ENCODE measurements at places on chromosomes 7 and 10.

- peak; percentile 56 for DNase-seq
These were observed 45.1 kb downstream of the DPY19L1 start for GRCh38 chr7:34991938-34992840.

GRCh38 chr10:52688899-52689298 is 83.7 kb downstream of the MBL2 start:
- DNase-seq: no peak

DNA sequence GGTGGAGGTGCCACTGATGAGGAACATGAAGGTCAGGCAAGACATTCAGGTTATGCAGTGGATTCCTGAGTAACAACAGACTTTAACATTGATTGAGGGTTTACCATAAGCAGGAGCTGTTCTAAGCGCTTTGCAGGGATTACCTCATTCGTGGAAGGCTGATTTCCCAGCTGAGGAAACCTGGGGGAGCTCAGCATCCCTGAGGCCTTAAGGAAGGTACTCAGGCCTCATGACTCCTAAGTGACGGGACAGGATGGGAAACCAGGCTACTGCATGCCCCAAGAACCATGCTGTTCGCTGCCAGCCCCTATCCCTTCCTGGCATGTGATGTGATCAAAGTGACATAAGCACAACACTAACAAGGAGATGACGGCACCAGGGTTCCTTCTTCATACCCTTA is 143.6 kb upstream of the NFE2L3 start:
- no peak for DNase-seq

DNA sequence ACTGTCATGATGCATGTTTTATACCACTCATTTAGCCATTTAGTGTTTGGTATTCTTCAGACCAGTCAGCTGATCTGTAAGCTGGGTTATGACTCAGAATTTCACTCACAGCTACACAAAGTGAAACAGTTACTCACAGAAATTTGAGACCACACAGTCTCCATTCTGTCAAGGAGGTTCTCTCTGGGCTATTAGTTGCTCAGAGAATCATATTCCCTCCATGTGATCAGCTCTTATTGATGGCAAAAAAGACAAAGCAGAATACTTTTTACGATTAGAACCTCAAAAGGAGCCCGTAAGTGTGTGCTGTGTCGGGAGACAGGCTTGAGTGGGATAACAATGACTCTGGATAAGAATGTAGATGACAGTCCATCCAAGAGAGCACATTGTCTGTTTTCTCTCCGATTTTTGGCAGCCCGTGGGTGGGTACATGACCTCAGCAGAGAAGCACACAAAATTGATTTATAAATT is 277.6 kb upstream of the SORCS1 start:
- DNase-seq: no peak

- no peak for DNase-seq
These were observed 270.8 kb downstream of the ELFN1 start for GRCh38 chr7:1940863-1941262.

- no peak for DNase-seq
These were observed 6.0 kb upstream of the RSBN1L start for GRCh38 chr7:77690289-77690688.

DNA sequence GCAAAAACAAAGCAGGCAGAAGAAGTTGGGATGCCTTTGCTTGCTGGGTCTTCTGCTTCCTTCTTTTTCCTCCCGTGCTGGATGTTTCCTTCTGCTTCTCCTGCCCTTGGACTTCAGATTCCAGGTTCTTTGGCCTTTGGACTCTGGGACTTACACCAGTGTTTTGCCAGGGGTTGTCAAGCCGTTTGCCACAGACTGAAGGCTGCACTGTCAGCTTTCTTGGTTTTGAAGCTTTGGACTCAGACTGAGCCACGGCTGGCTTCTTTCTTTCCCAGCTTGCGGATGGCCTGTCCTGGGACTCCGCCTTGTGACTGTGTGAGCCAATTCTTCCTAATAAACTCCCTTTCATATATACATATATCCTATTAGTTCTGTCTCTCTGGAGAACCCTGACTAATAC is 11.3 kb upstream of the LCOR start:
- no peak for DNase-seq

DNA sequence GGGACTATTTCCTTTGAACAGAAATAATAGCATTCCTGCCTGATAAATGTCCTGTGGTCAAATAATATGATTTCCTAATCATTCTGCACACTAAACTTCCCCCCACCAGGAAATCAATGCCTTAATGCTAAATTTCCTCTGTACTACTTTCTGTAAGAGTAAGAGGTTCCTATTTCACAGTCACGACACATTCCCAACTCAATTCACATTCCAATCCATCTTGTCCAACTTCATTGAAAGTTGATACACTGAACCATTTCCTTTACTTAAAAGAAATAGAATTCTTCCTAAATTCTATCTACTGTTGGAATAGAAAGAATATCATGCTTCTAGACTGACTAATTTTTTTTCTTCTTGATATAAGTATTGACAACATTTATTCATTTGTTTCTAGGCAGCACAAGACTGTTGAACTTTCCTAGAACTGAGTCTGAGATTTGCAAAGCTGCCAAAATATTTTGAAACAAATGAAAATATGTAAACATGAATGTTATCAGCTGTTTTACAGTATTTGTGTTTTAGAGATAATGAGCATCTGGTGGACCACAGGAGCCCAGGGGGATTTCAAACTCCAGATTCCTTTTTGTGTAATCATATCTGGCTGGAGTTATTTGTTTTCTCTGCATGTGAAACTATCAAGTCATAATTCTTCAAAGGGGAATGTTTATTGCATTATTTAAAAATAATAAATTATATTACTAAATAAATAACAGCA is 121.5 kb downstream of the TPST1 start:
- no peak for DNase-seq

DNA sequence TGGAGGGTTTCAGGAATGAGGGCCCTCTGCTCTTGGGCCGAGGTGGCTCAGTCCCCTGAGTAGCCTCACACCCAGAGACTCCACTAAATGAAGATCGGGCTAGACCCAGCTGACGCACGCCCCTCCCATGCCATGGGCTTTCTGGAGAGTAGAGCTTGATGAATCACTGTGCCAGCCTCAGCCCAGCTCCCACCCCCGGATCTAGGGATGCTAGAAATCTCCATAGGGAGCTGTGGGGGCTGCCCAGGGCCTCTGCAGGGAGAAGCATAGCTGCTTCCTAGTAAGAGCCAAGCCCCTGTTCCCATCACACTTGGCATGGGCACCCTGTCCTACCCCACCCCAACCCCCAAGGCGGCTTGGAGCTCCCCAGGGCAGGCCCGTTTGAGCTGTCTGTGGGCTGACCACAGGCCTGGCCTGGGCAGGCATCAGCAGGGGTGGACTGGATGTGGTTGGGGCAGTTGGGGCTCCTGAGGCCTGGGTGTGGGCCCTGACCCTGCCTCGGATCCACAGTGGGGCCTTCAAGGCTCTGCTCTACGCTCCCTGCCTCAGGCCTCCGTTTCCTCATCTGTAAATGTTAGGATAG is 121.2 kb downstream of the ZMIZ1 start:
- DNase-seq: no peak

- no peak for DNase-seq
These were observed 12.5 kb upstream of the TMEM72 start for GRCh38 chr10:44898665-44899064.

- DNase-seq: no peak
These were observed 1027.7 kb downstream of the LRMDA start for GRCh38 chr10:76459016-76459730.

DNA sequence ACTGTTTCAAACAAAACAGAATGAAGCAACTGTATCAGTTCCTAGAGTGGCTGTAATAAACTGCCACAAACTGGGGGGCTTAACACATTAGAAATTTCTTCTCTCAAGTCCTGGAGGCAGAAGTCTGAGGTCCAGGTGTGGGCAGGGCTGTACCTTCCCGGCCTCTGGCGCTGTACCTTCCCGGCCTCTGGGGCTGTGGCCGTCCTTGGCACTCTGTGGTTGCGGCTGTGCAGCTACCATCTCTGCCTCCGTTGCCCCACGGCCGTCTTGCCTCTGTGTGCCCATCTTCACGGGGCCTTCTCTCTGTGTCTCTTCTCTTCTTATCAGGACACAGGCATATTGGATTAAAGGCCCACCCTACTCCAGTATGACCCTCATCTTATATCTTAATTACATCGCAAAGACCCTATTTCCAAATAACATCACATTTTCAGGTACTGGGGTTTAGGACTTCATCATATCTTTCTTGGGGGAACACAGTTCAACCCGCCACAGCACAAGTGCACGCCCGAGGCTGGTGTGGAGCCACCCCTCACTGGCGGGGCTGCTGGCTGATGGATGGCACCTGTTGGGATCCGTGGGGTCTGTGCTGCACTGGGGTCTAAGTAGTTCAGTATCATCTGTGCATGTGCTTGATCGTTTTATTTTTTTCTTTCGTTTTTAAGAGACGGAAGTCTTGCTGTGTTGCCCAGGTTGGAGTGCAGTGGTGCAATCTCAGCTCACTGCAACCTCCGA is 123.2 kb downstream of the ACTR3B start:
- DNase-seq: no peak

GRCh38 chr10:101262147-101262546 is 32.9 kb upstream of the LBX1 start:
- no peak for DNase-seq

DNA sequence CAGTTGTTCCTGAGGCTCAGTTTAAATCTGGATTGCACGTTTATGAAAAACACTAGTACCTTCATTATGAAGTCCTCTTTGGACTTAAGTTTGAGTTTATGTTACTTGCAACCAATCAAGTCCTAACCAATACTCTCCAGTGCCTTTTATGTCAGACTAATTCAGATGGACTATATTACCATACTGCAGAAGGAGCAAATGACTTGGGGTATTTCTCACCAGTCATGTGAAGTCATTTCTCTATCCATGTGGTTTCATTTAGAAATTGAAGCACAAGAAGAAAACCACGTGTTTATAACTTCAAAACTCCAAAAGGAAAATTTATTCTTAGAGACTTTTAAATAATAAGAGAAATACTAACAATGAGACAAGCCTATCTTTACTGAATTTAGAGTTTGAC is 201.6 kb downstream of the MBL2 start:
- DNase-seq: no peak

GRCh38 chr7:9017286-9017685 is 583.9 kb downstream of the NXPH1 start:
- DNase-seq: no peak

GRCh38 chr10:131805696-131806095 is 95.1 kb upstream of the PPP2R2D start:
- no peak for DNase-seq

DNA sequence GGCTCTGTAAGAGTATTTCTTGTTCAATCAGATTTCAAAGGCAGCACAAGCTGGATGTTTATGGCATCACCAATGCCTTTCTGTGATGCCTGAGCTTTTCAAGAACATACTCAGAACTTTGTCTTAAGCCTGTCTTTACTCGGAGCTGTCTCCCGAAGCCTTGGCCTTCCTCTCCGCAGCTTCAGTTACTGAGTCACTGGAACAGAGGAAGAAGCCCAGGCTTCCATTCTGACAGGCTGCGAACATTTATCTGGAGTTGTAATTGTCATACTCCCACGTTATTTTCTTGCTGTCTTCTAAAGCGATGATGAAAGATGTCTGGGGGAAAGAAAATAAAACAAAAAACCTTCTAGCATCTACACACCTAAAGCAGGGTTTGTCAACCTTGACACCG is 43.9 kb downstream of the GRK5 start:
- DNase-seq: no peak

GRCh38 chr7:44396496-44396895 is 71.1 kb upstream of the CAMK2B start:
- DNase-seq: no peak

GRCh38 chr10:132487241-132488135 is 50.1 kb upstream of the INPP5A start:
- no peak for DNase-seq

GRCh38 chr10:78389419-78389818 is 355.8 kb downstream of the RPS24 start:
- no peak for DNase-seq

- DNase-seq: no peak
These were observed 282.3 kb upstream of the CHRM2 start for GRCh38 chr7:136585954-136586670.

DNA sequence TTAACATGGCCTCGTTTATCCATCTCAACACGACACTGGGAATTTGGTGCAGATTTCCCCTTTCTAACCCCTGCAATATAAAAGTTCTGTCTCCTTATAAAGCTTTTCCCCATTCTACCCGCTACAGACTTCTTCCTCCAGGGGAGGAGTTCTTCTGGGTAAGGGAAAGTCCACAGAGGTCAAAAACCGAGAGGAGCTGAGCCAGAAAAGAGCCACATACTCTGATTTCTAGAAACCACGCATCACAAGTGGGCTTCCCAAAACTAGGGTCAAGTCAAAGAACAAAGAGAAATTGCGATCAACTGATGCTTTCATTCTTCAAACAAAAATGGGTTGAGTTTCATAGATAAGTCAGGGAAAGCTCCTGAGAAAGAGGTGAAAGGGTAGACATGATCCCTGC is 6.8 kb downstream of the IL6 start:
- no peak for DNase-seq

Data from CD4-positive, alpha-beta T cell treated with Interleukin-15 for 4 hours (primary cell).